ENCODE measurements at places on chromosomes 6 and 20.

GRCh38 chr6:100176311-100176950, 182.4 kb upstream of the MCHR2 start:
- no peak for DNase-seq

DNA sequence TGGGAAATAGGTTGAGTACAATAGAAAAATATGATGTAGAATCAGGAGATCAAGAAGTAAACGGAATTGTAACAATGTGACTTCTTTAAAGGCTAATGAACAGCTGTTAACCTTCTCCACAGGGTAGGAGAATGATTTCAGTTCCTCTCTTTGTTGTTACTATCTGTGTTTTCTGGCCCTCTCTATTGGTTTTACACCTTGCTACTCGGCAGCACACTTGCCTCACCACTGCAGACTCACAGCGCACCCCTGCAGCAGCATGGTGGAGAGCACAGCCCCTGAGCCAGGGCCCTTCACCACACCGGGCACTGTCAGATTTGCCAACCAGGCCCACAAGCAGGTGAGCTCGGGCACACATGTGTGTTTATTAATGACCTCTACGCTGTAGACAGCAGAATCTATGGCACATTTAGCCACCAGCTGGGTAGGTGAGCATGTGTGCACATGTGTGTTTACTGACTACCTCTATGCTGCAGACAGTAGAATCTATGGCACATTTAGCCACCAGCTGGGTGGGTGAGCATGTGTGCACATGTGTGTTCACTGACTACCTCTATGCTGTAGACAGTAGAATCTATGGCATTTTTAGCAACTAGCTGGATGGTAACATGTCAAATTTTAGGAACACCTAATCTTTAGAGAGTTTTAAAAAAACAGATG, 16.8 kb downstream of the SFT2D1 start:
- no peak for DNase-seq

DNA sequence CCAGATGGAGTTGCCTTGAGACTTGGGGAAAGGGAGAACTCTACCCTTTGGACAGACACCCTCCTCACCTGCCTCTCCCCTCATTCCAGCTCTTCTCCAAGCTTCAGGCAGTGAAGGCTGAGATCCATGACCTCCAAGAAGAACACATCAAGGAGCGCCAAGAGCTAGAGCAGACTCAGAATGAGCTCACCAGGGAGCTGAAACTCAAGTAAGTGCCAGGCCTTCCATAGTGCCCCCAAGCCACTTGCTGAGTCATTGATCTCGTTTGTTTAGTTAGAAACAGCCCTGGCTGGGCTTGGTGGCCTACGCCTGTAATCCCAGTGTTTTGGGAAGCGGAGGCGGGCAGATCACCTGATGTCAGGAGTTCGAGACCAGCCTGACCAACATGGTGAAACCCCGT, 39.2 kb downstream of the KIF3B start:
- no peak for DNase-seq

DNA sequence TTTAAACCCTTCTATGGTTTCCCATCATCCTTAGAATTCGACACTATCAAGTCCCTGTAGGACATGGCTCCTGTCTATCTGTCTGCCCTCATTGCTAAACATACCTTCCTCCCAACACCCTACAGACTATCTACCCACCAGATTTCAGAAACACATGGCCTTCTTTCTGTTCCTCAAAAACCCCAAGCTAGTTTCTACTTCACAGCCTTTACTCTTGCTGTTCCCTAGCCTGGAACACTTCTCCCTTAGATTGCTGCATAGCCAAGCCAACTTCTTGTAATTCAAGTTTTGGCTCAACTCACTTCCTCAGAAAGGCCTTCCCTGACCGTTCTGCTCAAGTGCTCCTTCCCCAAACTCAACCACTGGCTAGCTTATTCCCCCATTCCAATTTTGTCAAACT, 156.2 kb downstream of the BTBD9 start:
- DNase-seq, result no peak

- DNase-seq, result no peak
Measured at GRCh38 chr6:26414281-26414680, 12.2 kb downstream of the BTN3A1 start.

DNA sequence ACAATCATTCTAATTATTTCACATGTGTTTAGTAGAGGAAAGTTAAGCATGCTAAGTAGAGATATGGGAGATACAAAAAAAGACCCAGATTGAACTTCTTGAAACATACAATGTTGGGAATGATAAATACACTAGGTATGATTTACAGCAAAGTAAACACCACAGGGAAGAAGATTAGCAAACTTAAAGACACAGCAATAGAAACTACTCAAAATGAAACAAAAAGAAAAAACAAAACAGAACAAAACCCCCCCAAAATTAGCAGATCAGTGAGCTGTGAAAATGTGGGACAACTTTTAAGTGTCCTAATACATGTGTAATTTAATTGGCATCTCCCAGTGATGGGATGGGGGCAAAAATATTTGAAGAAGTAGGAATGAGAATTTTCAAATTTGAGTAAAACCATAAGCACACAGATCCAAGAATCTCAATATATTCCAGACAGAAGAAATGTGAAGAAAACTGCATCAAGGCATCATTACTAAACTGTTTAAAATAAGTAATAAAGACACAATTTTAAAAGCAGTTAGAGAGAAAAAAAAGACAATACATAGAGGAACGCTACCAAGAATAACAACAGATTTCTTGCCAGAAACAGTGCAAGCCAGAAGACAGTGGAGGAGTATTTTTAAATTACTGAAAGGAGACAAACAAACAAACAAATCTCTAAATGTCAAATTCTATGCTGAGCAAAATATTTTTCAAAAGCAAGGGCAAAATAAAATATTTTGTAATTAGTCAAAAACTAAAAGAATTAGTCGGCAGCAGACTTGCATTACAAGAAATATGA, 473.7 kb downstream of the QKI start:
- no peak for DNase-seq

GRCh38 chr6:21598674-21599023, 5.1 kb downstream of the SOX4 start:
- DNase-seq, result no peak

- DNase-seq, result no peak
Measured at GRCh38 chr6:156617376-156617775, 159.8 kb upstream of the ARID1B start.

GRCh38 chr6:52231406-52232127, 12.7 kb downstream of the IL17F start:
- DNase-seq, result no peak

DNA sequence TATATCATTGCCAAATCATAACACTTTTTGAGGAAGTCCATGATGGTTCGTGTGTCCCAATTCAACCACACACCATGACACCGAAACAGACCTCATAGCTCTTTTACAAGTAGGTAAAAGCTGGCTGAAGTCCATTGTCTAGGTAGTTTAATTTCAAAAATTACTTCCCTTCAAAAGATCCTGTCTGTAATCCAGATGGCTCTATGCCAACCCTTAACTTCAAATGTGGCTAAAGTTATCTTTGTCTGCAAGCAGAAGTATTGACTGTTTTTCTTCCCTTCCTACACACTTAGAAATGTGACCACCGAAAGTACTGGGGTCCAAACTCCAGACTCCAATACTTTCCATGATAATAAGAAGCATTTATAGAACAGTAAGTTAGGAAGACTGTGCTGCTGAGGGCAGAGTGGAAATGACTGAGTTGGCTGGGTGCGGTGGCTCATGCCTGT, 8.3 kb upstream of the TIAM2 start:
- DNase-seq, result no peak

GRCh38 chr6:106181664-106182418, 95.7 kb downstream of the PRDM1 start:
- no peak for DNase-seq

DNA sequence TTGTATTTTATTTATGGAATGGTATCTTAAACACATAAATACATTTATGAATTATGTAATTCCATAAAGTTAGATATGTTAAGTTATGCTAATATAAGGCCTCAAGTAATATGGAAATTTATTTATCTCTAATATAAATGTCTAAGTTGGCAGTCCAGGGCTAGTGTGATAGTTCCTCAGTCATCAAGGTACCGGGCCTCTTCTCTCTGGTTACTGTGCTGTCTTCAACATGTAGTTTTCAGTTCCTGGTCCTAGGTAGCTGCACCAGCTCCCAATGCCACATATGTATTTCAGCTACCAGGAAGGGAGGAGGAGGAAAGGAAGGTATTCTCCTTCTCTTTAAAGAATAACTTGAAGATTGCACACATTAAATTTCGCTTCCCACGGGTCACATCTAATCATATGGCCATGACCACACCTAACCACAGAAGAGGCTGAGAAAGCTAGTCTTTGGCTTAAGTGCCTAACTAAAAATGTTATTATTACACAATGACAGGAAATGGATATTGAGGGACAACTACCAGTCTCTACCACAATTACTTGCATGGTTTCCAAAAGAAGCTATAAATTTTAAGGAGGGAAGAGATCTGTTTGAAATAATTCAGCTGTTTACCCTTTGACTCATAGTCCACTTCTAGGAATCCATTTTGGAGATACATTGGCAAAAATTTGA, 68.6 kb downstream of the BCKDHB start:
- DNase-seq, result no peak

DNA sequence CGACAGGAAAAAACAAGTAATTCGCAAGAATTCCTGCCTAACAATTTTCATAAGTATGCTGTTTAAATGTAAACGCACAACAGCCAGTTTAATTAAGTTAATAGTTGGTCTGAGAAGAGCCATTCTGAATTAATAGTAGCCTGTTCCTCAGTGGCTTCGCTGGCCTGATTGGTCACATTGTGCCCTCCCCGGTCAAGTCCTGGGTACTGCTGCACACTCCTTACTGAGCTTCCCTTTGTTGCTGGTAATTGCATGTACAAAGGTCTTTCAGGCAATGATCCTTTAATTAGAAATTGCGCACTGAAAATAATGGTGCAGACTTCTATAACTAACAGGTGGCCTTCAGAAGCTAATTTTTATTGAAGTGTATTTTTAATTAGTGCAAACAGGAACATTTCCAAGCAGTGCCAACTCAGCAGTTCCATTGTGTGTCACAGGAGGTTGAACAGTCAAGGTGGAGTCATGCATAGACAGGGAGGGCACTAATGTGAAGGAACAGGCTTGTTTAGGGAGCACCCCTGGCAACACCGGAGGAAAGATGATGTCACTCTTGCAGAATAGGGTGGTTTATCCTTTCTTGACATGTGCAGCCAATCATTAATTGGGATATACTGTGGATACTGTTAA, 92.6 kb upstream of the SLC22A23 start:
- DNase-seq, result no peak

DNA sequence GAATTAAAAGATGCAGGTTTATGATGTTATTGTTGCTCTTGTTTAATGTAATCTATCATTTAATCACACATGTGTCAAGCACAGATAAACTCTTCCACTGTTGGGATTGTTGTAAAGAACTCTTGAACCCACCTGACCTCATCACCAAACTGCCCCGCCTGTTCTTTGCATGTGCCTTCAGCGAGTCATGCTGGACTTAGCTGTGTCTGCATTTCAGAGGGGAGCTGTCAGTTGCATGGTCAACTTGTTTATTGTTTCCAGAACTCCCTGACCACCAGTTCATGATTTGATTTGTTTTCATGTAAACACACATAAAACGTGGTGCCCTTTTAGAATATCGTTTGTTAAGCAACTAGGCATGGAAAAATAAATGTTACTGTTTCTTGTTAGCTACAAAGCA, 93.6 kb downstream of the KHDC1L start:
- no peak for DNase-seq

- DNase-seq, result no peak
Measured at GRCh38 chr6:105220186-105220585, 40.4 kb upstream of the POPDC3 start.

DNA sequence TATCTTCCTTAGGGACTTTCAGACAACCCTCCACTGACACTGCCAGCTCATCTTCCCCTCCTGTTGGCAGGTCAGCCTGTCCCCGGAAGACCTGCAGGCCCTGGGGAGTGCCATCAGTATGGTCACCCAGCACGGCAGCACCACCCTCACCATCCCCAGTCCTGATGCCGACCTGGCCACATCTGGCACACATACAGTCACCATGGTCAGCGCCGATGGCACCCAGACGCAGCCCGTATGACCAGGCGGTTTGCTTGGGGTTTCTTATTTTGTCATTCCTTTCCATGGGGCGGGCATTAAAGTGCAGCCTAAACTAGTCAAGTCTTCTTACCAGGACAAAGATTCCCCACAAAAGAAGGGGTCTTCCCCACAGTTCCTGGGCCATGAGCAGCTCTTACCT, 3.9 kb upstream of the DEF6 start:
- DNase-seq, result no peak

DNA sequence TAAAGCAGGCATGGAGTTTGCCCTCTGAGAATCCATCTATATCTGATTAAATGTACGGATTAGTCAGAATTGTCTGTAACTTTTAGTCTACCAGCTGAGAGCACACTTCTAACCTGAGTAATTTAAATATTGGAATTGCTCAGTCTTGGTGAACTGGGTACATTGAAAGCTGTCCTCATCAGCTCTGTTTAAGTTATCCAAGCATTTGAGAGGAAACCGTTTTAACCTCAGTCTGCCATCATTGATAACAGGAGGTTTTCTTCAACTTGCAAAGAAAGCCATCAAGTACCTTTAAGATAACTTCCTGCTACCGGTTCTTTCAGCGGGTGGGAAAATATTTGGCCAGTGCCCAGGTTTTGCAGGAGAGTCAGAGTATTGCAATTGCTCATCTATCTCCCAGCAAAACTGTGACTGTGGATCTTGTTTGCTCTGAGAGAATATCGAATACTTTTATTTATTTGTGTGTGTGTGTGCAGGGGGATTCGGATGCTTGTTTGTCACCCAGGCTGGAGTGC, 31.1 kb upstream of the F13A1 start:
- DNase-seq, result no peak

GRCh38 chr6:12729467-12729866, 12.9 kb downstream of the PHACTR1 start:
- no peak for DNase-seq

DNA sequence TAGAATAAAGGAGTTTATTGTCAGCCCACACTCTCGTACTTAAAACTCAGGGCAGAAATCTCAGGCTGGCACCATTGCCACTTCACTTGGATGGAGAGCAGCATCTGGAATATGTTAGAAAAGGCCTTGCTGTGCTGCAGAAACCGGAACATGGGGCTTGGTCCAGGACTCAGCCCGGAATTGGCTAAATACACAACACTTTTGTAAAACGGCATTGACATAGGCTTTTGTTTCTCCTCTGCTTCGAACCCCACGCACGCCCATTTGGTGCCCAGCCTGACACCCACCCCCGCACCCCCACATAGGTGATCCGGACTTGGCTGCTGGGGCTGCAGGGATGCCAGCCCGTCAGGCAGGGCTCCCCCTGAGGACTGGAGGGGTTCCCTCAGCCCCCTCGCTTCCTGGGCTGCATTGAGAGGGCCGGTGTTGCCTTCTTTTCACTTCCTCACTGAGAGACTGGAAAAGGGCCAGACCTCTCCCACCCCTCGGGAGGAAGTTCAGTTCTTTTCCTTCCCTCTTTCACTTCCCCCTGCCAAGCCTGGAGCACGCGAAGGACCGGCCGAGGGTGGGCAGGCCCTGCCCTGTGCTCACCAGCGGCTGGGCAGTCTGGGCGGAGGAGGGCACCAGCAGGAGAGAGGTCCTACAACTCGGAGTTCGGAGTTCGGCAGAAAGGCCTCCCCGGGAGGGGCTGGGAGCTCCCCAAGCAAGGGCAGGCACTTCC, 17.9 kb upstream of the CST3 start:
- DNase-seq, result peak; percentile 47
